ENCODE measurements at places on chromosomes 7 and 10.

- no peak for DNase-seq
These were observed 11.5 kb upstream of the C10orf53 start for GRCh38 chr10:49667991-49668390.

DNA sequence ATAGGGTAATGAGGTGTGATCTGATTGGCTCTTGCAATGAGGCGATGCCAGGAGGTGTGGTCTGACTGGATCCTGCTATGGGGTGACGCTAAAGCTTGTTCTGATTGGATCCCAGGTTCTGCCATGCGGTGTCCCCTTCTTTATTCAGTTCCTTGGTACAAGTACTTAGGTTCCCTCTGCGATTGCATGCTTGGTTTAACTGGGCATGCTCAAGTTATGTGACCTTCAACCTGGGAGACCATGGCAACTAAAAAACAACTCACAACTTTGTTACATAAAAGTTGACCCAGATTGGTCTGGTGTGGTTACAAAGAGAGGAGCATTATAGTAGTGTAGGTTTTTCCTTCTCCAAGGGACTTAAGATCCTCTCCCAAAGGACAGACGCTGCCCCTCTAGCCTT, 49.5 kb upstream of the DNAJC1 start:
- no peak for DNase-seq

- no peak for DNase-seq
These were observed 241.3 kb upstream of the ADARB2 start for GRCh38 chr10:1978584-1978983.

GRCh38 chr7:40571796-40572195, 437.0 kb downstream of the SUGCT start:
- no peak for DNase-seq

DNA sequence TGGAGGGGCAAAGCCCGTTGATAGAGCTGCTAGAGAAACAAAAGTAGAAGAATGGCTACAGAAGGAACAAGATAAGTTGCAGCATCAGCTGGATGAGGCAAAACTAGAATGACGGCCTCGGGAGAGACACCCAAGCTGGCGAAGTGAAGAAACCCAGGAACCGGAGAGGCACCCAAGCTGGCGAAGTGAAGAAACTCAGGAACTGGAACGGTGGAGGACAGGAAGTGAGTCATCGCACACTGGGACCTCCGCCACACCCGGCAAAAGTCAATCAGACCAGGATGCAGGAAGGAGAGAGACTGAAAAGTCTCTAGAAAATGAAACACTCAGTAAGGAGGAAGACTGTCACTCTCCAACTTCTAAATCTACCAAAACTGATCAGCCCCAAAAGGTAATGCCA, 133.0 kb upstream of the NEBL start:
- no peak for DNase-seq

GRCh38 chr10:317271-317769, 182.1 kb downstream of the ZMYND11 start:
- DNase-seq: no peak

DNA sequence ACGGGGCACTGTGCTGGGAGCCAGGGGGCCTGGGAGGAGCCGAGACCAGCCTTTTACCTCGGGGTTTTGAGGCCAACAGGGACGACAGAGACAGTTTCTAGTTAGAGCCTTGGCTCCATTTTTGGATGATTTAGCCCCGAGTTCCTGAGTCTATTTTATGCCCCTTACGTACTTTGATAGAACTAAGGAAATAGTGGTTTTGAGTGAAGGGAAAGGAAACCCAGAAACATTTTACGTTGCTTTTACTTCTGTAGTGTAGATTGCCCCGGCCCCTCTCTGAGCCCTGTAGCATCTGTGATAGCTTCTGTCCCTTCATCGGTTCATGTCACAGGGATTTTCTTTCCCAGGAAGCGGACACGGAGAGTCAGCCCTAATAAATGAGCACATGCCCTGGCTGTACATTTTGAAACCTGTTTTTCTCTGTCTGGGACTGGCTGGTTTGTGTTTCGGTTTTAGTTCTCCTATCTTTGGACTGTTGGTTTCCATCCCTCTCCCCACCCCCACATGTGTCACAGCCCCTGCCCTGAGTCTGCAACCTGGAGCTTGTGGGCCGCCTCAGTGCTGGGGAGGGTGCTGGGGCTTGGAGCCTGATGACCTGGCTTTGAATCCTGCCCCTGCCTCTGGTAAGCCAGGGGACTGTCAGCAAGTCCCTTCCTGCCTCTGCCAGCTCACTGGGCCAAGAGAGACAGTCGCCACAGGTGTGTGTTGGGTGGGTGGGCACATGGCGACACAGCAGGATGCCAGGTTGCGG, 6.9 kb upstream of the ORAI2 start:
- no peak for DNase-seq

GRCh38 chr7:13236026-13236425, 548.6 kb downstream of the ARL4A start:
- DNase-seq: no peak

DNA sequence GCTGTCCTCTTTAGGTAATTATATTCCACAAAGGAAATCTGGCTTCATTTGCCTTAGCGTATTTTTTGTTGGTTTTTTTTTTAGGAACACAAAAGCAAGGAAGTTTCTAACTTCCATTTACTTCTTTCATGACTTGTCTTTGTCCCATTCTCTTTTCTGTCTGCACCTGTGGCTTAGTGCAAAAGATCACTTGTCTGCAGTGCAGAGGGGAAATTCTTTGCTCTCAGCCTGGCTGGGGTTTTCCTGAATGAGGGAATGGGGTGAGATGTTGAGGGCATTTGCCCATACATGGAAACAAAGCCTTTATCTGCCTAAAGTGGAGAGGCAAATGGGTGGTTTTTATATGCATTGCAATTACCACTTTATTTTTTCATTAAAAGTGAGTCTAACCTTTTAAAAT, 361.1 kb upstream of the IGFBP3 start:
- no peak for DNase-seq

All from right forelimb (tissue), 1 donor.